ENCODE measurements at places on chromosomes 12 and 14. TPM values are rescaled to one million over a fixed set of nuclear protein-coding genes. Genes with fewer than 3 reads are reported as not detected.
A peak's percentile ranks its signal among the peaks of the same experiment; 100 is the strongest.

LRIG3 gene
- not detected for polyA plus RNA-seq

NPFF gene
- not detected for polyA plus RNA-seq

COPZ1 gene
- 176 TPM for polyA plus RNA-seq

NID2 gene
- polyA plus RNA-seq = not detected

DNA sequence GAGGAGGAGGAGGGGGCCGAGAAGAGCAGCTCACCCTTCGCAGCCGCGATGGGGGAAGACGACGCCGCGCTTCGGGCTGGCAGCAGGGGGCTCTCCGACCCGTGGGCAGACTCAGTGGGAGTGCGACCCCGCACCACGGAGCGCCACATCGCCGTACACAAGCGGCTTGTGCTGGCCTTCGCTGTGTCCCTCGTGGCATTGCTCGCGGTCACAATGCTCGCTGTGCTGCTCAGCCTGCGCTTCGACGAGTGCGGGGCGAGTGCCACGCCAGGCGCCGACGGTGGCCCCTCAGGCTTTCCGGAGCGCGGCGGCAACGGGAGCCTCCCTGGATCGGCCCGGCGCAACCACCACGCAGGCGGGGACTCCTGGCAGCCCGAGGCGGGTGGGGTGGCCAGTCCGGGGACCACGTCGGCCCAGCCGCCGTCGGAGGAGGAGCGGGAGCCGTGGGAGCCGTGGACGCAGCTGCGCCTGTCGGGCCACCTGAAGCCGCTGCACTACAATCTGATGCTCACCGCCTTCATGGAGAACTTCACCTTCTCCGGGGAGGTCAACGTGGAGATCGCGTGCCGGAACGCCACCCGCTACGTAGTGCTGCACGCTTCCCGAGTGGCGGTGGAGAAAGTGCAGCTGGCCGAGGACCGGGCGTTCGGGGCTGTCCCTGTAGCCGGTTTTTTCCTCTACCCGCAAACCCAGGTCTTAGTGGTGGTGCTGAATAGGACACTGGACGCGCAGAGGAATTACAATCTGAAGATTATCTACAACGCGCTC lies 745 bp downstream of the TRHDE start:
- peaks cover 43% of the 10 kb centered on the region for H3K27me3 ChIP-seq
- H3K36me3 ChIP-seq = no peaks in the 10 kb centered on the region
- no peak overlapping the region for H3K27ac ChIP-seq
- peaks cover 43% of the 10 kb centered on the region for H3K4me1 ChIP-seq
- DNase-seq = no peak
- H3K4me3 ChIP-seq = peak overlapping the region; percentile 38

GRCh38 chr12:118103201-118103600 lies 610 bp downstream of the VSIG10 start:
- no peak overlapping the region for H3K27ac ChIP-seq
- H3K4me3 ChIP-seq = peak overlapping the region; percentile 88
- no peaks in the 10 kb centered on the region for H3K36me3 ChIP-seq
- no peak for DNase-seq
- peaks cover 4% of the 10 kb centered on the region for H3K27me3 ChIP-seq

DNA sequence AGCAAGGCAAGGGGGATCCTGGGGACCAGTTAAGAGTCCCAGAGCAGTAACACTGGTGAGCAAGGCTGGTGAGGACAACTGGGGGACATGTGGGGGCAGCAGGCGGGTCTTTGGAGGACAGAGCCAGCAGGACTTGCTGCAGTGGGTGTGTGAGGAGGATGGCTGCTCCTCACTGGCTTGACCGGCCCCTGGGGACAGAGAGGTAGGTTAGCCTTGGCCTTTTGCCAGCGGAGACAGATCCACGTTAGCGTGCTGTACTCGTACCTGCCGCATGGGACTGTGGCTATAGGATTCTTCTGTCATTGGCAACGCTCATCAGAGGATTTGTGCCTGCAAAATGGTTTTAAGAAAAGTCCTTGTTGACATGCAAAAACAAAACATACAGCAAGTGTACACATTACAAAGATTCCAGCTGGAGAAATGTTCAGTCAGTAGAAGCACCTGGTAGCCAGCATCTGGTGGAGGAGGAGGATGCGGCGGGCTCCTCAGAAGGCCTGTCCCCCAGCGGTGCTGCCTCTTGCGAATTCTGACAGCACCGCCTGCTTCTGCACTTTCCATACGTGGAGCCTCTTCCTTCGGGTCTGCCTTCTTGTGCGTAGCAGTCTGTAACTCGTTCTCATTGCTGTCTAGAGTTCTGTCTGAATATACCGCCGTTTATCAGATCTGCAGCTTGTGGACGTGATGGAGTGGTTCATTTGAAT lies 91.3 kb downstream of the EP400 start:
- no peaks in the 10 kb centered on the region for H3K4me1 ChIP-seq
- no peak overlapping the region for H3K27ac ChIP-seq
- no peaks in the 10 kb centered on the region for H3K27me3 ChIP-seq
- DNase-seq = no peak

- no peaks in the 10 kb centered on the region for H3K27me3 ChIP-seq
- no peaks in the 10 kb centered on the region for H3K4me1 ChIP-seq
- no peak overlapping the region for H3K4me3 ChIP-seq
- no peak overlapping the region for H3K27ac ChIP-seq
- no peak for DNase-seq
- no peaks in the 10 kb centered on the region for H3K36me3 ChIP-seq
Measured at GRCh38 chr12:42846782-42847181, 257.2 kb upstream of the PRICKLE1 start.

- no peak for DNase-seq
- H3K4me1 ChIP-seq = no peaks in the 10 kb centered on the region
- no peaks in the 10 kb centered on the region for H3K27me3 ChIP-seq
Measured at GRCh38 chr12:61536525-61536924, 723.7 kb upstream of the USP15 start.

DNA sequence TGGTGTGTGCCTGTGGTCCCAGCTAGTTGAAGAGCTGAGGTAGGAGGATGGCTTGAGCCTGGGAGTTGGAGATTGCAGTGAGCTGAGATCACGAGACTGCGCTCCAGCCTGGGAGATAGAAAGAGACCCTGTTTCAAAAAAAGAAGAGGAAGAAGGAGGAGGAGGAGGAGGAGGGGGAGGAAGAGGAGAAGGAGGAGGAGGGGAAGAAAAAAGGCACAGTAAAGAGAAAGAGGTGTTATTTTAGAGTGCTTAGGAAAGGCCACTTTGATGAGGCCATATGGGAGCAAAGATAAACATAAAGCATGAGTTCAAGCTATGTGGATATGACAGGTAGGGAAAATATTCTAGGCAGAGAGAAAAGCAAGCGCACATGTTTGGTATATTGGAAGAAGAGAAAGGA lies 154.1 kb upstream of the BTG1 start:
- no peaks in the 10 kb centered on the region for H3K36me3 ChIP-seq
- no peak for DNase-seq
- H3K27ac ChIP-seq = peak overlapping the region; percentile 91
- H3K4me3 ChIP-seq = no peak overlapping the region
- peaks cover 54% of the 10 kb centered on the region for H3K4me1 ChIP-seq

DNA sequence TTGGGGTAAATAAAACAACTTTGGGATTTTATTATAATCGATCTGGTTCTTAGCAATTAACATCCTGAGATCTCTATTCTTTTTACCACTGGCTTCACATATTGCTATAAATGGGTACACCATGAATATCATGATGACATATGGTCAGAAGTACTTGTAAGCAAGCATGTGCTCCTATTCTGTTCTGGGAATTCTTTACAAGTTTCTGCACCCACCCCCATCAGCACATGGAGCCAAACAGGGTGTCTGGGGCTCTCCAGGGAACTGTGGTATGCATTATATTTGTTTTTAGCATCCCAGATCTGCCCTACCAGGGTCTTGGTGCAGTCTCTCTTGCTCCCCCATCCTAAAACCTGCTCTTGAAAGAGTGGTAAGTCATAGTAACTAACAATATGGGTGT lies 31.3 kb downstream of the DMAC2L start:
- H3K4me1 ChIP-seq = no peaks in the 10 kb centered on the region
- no peaks in the 10 kb centered on the region for H3K27me3 ChIP-seq
- no peak overlapping the region for H3K4me3 ChIP-seq
- DNase-seq = no peak
- no peak overlapping the region for H3K27ac ChIP-seq

DNA sequence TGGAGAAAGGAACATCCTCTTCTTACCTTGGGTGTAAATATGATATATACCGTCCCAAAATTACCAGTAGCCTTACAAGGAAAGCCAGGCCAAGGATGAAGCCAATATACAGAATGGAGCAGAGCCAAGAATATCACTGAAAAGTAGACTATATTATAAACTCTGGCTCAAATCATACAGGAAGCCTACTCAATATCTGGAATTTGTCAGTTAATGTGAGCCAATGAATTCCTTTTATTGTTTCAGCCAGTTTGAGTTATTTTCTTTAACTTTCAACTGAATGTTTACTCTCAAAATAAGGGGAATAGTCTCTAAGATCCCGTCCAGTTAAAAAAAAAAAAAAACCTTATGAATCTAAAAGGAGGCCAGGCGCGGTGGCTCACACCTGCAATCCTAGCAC lies 9.8 kb upstream of the DENND5B start:
- no peak overlapping the region for H3K27ac ChIP-seq
- no peaks in the 10 kb centered on the region for H3K27me3 ChIP-seq
- DNase-seq = no peak
- H3K4me1 ChIP-seq = no peaks in the 10 kb centered on the region
